Ascending aorta (tissue), 2 donors: ENCODE measurements at places on chromosomes 4 and X.

- no peak for DNase-seq
Measured at GRCh38 chrX:101391831-101392230, 1.0 kb downstream of the RPL36A start.

DNA sequence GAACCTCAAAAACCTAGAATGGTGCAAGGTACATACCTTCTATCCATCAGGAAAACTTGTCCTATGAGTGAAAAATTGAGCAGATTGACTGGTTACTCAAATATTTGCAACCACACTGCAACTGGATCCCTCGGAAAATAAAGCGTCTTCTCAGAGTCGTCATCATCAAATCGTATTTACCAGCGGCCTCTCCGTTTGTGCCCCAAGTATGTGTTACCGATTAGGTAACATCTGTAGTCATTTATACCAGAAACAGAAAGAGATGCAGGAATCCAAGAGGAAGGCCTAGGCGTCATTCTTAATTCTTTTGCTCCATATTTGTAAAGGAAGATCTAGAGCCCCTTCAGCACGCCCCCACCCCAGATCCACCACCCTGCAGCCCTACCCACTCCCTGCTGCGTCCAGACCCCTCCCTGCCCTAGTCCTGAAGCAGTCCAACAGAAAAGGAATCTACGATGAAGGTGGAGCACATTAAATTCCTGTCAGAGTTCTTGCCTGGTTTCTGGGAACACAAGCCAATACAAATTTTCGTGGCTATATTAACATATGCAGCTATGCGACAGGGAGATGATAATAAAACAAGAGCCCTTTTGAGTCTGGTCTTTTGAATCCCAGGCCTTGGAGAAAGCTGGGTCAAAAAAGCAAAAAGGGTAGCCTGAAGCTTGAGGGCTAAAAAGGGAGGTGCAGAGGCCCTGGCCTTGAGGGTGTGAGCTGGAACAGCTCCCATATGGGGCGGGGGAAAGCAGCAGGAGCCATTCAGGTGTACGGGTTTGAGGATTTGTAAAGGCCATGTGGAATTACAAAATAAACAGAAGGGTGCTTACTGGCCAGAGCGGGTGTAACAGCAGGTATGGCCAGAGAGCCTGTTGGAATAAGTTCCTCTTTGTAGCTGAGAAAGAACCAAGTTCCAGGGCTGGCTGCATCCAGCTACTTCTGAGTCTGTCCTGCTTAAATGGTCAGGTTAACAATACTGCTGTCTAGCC, 77.0 kb downstream of the ZNF827 start:
- DNase-seq: no peak

- DNase-seq: no peak
Measured at GRCh38 chr4:167616476-167616875, 382.2 kb upstream of the SPOCK3 start.

GRCh38 chrX:155682834-155683233, 70.1 kb upstream of the TMLHE start:
- DNase-seq: no peak

DNA sequence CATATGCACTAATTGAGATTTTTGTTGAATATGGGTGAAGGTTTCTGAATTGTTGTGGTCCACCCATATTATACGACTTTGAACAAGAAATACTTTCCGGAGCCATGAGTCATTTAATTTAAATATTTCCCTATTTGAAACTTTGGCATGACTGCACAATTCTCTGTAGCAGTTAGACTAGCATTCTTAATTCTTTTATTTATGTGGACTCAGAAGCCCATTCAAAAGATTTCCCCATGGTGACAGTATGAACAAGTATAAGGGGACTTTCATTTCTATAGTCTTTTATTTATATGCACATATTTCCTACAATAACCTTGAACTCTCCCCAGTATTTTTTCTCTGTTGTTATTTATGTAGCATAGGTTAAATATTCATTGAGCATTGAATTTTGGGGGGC, 72.6 kb downstream of the DTHD1 start:
- no peak for DNase-seq

GRCh38 chr4:168787801-168788595, 222.1 kb downstream of the CBR4 start:
- DNase-seq: no peak

DNA sequence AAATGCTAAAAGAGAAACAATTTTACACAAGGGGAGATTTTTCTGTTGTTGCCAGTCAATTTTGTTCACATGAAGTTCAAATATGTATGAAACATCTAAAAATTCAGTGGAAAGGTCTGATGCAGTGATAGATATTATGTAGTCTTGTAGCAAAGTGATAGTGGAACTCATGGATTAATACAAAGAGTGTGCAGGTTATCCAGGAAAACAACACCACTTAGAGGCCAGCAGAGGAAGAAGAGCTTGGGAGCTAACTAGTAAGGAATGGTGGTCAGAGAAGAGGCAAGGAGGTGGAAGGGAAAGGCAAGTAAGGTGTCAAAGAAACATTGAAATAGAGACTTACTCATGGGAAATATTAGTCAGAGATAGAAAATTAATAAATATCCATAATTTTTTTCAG, 395.6 kb downstream of the MAPK10 start:
- no peak for DNase-seq

DNA sequence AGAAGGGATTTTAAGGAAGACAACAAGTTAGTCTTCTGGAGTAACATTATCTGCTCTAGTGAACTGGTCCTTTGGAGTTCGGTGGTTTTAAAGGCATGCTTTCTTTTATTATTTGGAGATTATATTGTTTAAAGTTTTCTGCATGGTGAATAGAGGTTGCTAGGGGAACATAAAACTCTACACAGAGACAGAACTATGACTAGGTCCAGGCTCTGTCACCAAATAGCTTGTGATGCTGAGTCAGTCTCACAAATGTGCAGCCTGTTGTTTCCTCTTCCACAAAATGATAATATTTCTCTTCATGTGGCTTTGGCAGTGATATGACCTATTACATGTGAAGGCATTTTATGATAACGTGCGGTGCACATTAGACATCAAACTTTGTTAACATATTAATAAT, 132.6 kb downstream of the PACRGL start:
- DNase-seq: no peak

- DNase-seq: no peak
Measured at GRCh38 chrX:100512471-100512870, 72.3 kb upstream of the TNMD start.

- no peak for DNase-seq
Measured at GRCh38 chr4:28248269-28248668, 1387.6 kb downstream of the STIM2 start.

DNA sequence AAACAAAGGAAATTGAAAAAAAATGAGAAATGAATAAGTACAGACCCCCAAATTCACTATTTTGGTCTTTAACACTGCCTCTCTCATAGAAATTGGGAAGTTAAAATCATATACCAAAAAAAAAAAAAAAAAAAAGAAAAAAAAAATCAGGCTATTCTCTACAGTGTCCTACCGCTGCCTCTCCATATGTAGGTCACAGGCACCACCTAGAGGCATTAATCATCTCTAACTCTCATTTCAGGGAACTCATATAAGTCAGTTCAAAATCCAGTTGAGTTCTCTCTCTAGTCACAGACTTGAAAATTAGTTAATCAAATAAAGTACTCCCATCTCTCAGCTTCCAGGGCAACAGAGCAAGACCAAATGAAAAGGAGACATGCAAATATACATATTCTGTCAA, 47.9 kb downstream of the COX18 start:
- DNase-seq: no peak

DNA sequence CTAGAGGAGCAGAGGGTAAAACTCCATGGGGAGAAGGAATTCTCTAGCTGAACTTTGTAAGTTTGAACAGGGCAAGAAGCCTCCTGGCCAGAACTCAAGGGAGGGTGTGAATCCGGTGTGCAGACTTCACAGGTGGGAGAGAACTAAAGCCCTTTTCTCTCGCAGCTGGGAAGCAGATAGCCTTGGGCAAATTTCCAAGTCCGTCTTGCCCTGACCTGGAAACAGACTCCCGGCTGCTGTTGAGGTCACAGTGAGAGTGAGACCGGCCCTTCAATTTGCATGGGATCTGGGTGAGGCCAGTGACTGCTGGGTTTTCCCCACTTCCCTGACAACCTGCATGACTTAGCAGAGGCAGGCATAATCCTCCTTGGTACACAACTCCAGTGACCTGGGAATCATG, 94.5 kb upstream of the ZNF827 start:
- DNase-seq: no peak

- DNase-seq: no peak
Measured at GRCh38 chr4:85658766-85659439, 184.0 kb downstream of the ARHGAP24 start.

DNA sequence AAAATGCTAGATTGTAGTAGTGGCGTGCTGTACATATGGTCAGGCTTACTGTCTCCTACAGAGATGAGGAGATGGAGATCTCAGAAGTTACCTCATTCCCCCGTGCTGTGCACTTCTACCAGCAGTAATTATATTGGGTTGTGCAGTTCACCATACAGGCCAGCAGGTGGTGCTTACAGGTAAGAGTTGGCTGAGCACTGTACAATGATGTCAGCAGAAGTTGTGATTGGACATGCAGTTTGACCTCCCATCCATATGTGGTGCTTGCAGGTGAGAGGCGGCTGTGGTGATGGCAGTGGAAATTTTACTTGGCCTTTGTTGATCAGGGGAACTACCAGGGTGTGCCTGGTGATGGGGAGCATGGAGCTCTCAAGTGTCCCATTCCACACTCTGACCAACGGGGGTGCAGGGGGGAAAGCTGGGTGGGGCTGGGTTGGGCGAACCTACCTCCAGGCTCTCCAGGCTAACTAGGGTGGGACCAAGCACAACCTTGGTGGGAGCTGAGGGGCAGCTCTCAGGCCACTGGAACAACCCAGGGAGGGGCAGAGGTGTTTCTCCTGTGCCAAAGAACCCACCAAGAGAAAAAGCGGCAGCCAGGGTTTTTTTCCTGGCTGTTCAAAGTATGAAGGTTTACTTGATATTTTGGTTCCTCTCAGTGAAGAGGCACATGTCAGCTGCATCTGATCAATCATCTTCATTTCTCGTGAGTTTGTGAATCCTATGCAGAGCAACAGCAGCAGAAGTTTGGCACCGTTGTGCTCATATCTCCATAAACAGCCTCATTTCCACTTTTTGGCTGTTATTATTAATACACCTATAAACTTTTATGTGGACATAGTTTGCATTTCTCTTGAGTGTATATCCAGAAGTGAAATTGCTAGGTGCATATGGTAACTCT, 73.8 kb upstream of the FREM3 start:
- no peak for DNase-seq

DNA sequence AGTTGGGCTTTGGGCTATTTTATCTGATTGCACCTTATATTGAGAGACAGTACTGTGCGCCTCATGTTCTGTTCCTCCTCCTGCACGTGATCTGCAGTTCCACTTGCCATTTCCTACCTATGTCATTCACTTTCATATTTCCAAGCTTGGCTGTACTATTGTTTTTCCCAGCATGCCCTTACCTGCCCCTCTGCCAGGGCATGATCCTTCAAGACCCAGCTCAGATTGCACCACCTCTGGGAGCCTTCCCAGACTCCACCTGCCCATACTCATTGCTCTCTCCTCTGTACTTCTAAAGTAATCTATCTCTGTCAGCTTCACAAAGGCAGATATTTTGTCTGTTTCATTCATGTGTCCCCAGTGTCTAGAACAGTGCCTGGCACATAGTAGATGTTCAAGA, 11.6 kb downstream of the SLC25A5 start:
- no peak for DNase-seq

DNA sequence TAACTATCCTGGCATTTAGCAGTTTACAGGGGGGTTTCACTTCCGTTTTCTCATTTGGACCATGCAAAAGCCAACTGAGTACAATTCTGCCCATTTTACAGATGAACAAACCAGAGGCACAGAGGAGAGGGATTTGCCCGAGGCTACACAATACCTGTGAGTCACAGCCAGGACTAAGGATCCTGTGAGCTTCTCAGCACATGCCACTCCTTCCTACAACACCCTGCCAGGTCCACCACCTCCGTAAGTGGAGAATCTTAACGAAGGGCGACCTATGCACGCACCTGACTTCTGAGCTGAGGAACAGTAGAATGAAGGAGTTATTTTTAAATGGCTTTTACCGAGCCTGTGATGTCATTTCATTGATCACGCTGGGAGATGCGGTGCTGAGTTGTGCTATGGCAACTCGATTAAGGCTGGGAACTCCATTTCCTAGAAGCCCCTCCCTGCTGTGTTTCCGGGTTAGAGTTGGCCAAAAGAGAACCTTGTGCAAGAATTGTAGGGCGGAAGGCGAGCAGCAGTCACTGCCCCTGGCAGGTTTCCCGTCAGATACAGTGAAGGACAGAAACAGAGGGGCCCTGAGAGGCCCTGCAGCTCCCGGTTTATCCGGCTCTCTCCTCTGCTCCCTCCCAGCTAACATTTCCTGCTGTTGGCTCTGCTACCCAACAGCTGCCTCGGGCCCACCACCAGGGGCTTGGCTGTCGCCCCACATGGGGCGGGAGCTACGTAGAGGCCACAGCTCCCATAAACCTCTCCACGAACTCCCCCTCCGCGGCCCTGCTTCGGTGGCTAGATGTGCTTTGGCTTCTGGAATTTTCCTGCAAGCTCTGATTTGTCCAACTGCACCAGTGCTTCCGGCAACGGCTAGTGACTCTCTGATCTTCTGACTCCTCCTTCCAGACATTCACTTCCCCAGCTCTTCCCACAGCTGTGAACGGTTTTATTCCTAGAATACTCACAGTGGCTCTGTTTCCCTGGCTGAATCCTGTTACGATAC, 75.1 kb upstream of the USP9X start:
- peak; percentile 22 for DNase-seq
